ENCODE measurements at places on chromosomes 3 and 15.

DNA sequence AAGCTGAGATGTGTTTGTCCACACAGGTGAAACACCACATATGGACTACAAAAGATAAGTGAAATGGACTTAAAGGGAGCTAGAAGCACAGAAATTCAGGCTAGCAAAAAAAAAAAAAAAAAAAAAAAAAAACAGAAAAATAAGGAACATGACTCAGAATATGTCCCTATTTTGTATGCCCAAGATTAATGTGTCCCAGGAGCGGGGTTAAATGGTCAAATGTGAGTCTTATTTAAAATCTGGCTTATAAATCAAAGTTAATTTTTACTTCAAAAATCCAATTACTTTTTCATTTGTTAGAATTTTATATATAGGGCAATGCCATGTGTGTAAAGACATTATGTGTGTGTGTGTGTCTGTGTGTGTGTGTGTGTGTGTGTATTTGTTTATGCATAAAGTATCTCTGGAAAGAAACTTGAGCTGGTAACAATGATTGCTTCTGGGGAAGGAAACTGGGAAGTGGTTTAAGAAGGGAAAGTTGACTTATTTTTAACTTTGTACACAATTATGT lies 986.5 kb downstream of the ROBO2 start:
- no peak for DNase-seq

- no peak for DNase-seq
Measured at GRCh38 chr3:79314544-79314943, 453.3 kb downstream of the ROBO1 start.

GRCh38 chr3:23540600-23540999 lies 265.2 kb upstream of the UBE2E1 start:
- DNase-seq, result no peak

- DNase-seq, result no peak
Measured at GRCh38 chr3:57818772-57819171, 62.7 kb downstream of the SLMAP start.

DNA sequence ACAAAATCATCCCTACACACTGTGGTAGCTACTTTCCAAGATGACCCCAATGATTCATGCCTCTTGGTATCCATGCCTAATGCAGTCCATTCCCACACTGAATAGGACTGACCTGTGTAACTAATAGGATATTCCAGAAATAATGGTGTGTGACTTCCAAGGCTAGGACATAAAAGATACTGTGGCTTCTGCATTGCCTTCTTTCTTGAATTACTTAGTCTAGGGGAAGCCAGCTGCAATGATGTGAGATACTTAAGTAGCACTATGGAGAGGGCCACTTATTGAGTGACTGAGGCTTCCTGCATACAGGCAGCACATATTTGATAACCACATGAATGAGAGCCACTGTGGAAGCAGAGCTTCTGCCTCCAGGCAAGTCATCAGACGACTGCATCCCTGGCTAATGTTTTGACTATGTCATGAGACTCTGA lies 50.1 kb downstream of the NR1I2 start:
- no peak for DNase-seq

GRCh38 chr3:9887480-9887879 lies 2.9 kb upstream of the JAGN1 start:
- DNase-seq, result no peak

GRCh38 chr3:133691273-133692107 lies 29.7 kb upstream of the TOPBP1 start:
- DNase-seq, result no peak

DNA sequence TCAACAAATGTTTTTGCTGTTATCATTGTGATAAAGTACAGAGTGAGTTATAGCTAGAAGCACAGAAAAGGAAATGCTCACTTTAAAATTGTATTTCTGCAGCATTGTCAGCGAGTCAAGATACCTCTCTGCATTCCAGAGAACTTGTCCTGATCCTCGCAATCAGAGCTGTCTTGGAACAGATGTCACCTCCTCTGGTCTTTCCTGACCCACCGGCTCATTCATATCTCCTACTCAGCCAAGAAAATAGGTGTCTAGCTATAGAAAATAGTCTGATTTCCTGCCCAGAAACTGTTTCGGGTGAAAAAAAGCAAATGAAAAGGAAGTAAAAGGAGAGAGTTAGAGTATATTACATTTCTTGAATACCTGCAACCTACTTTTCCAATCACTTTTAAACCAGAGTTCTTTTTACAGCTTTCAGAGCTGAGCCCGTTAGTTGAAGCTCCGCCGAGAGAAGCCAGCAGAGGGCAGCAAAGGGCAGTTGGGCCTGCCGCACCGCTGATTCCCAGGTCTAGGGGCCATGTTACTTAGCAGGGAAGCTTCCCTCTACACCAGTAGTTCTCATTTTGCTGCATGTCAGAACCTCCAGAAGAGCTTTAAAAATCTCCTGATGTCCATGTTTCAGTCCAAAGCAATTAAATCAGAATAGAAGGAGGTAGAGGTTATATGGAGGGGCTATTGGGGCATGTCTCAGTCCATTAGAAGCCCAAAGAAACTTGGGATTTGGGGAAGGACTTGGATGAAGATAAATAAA lies 185.7 kb upstream of the THRB start:
- DNase-seq, result peak; percentile 52

DNA sequence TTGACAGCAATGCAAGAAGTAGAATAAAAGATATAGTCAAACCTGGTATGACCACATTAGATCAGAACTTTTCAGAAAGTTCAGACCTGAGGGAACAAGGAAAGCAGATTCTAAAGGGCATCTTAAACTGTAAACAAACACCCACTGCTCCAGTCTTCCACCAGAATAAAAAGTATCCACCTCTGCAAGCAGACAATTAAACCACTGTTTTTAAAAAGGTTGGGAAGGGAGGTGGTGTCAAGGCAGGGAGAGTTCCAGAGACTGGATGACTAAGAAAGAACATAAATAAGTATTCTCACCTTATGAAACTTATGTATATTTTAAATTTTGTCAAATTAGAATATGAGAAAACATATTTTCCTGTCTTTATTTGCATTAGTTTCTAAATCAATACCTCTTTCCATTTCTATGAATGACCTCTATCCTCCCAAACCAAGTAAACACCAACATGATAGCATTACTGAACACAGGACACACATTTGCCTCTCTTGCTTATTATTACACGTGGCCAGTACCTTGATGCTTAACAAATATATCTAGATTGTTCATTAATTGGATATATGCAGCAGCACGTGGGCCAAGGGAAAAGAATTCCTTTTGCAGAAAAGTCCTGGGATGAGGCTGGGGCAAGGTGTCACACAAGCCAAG lies 31.6 kb downstream of the PIK3CB start:
- DNase-seq, result no peak

DNA sequence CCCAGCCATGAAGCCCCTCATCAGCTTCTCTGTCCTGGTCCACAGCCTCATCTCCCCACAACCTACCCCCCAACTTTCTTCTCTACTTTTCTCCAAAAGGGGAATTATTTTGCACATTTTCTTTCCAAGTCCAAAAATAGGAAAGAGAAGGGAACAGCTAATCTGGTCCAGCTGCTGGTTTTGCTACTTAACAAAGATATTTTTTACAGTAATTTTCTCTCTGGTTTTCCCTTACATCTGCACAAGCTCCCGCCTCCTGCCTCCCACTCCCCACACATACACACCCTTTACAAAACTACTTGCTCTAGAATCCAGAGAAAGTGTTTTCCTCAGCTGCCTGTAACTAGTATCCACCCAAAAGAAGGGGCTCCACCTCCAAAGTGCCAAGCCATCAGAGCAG lies 177.2 kb downstream of the POLR2M start:
- no peak for DNase-seq

- no peak for DNase-seq
Measured at GRCh38 chr3:195151866-195152541, 119.0 kb downstream of the XXYLT1 start.

DNA sequence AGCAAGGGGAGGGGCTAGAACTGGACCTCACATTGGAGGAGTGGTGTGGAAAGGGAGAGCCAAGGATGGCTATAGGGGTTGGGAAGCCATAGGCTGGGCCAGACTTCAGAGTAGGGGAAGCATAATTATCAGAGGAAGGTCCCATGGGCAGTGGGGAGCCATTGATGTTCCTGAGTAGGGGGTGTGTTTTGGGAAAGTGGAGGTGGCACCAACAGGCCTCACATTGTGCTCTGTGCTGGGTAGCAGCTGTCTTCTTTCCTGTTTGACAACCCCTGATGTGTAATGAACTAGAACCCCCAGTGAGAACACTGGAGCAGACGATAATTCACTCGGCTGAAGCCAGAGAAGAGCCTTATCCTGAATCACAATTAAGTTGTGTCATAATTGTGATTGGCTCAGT lies 41.2 kb downstream of the SLC6A11 start:
- DNase-seq, result no peak

DNA sequence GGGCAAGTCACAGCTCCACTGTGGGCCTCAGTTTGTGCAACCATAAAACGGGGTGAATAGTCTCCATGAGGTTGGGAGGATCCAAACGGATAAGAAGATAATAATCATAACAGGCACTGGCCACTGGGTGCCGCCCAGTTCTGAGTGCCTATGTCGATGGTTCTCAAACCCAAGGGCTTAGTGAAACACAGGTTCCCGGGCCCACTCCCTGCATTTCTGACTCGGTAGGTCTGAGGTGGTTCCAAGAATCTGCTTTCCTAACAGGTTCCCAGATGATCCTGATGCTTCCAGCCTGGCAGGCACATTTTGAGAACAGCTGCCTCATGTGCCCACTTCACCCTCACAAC lies 21.2 kb downstream of the ALS2CL start:
- no peak for DNase-seq

- no peak for DNase-seq
Measured at GRCh38 chr3:4888913-4889846, 90.1 kb upstream of the BHLHE40 start.

DNA sequence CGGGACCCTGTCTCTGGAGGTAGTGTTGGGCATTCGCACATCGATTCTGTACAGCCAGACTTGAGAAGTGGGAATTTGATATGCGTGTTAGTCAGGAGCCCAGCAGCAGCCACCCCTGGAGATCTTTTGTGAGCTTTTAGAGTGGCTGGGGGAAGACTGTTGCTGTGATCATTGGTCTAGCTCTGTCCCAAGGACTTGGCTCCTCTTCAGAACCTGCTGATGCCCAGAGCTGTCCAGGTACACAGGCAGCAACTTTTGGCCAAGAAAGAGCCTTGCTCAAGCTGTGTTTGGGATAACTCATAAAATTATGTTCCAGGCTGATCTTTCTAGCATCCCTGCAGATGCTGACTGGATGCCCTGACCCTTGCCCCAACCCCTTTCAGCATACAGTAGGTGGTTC lies 29.3 kb downstream of the LIMD1 start:
- DNase-seq, result no peak

- DNase-seq, result no peak
Measured at GRCh38 chr15:67758619-67759300, 66.5 kb upstream of the SKOR1 start.

- no peak for DNase-seq
Measured at GRCh38 chr3:156812521-156813335, 13.4 kb upstream of the LEKR1 start.

- DNase-seq, result no peak
Measured at GRCh38 chr3:182671942-182672341, 121.4 kb upstream of the ATP11B start.

GRCh38 chr3:63908081-63908736 lies 4.0 kb downstream of the SCAANT1 start:
- DNase-seq, result no peak

GRCh38 chr3:17747890-17748247 lies 5.4 kb upstream of the TBC1D5 start:
- no peak for DNase-seq

DNA sequence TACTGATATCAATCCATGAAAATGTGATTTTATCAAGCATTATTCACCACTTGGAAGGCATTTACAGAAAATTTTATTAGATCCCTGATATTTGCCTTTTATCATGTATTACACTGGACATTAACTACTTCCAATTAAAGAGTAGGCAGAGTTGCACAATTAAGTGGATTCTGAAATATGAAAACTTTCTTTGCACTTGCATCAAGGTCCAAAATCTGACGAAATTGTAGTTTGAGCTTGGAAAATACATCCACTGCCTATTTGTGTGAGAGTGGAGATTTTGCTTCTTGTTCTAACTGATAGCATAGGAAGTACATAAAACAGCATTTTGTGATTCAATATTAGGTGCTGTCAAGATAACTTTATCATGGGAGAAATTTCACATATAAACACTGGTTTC lies 49.6 kb upstream of the SLC12A8 start:
- no peak for DNase-seq

GRCh38 chr3:14458434-14459275 lies 56.2 kb downstream of the SLC6A6 start:
- DNase-seq, result no peak
